Stimulated activated CD4-positive, alpha-beta T cell treated with anti-CD3 and anti-CD28 coated beads, TNF-alpha, amount 100 ng/mL, for 24 hours (primary cell): ENCODE measurements at places on chromosomes 12 and 14.

DNA sequence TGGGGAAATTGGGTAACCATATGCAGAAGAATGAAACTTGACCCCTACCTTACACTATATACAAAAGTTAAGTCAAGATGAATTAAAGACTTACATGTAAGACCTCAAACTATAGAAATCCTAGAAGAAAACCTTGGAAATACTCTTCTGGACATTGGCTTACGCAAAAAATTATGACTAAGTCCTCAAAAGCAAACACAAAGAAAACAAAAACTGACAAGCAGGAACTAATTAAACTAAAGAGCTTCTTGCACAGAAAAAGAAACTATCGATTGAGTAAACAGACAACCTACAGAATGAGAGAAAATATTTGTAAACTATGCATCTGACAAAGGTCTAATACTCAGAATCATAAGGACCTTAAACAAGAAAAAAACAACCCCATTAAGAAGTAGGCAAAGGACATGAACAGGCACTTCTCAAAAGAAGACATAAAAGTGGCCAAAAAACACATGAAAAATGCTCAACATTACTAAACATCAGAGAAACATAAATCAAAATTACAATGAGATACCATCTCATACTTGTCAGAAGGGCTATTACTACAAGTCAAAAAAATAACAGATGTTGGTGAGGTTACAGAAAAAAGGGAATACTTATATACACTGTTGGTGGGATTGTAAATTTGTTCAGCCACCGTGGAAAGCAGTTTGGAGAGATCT lies 37.0 kb upstream of the CFAP54 start:
- DNase-seq = no peak

DNA sequence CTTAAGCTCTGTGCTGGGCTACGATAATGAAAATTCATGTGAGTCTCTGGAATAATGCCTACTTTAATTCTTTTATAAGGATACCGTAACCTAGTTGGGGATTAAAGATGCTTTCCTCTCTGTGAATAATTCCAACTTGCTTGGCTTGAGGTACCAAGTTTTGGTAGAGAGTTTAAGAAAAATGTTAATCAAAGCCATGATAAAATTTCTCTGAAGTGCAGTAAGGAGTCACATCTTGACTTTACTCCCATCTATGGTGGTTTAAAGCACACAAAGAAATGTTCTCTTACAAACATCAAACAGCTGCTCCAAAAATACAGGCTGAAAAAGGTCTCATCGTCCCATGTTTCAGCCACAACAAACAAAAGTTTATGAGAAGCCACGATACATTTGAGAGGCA lies 284.8 kb upstream of the TBX3 start:
- no peak for DNase-seq

DNA sequence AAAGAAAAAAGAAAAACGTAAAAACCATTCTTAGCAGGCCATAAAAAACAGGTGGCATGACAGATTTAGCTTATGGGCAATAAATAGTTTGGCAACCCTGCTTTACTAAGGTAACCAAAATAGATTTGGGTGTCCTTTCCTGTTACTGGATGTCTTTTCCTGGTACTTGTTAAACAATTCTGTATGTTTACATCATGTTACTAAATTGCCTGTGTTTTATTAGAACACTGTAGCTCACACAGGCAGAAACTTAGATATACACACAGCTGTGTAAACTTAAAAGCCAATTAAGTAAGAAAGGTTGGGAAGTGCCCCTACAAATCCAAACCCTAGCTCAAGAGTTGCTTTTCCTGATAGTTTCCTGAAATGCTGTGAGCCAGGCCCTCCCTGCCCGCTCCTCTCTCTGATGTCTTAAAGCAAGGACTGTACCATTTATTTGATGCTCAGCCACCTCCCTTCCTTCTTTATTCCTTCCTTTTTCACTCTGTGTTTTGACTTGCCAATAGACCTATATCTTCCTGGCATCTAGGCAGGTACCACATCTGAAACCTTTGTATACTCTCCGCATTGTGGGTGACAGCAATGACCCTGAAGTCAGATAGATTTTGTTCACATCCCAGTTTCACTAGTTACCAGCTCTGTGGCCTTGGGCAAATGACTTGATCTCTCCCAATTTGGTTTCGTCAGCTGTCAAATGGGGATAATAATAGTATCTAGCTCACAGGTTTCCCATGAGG lies 3.7 kb upstream of the CAMKK2 start:
- DNase-seq = no peak

- no peak for DNase-seq
Measured at GRCh38 chr14:24243336-24243836, 963 bp upstream of the TINF2 start.

DNA sequence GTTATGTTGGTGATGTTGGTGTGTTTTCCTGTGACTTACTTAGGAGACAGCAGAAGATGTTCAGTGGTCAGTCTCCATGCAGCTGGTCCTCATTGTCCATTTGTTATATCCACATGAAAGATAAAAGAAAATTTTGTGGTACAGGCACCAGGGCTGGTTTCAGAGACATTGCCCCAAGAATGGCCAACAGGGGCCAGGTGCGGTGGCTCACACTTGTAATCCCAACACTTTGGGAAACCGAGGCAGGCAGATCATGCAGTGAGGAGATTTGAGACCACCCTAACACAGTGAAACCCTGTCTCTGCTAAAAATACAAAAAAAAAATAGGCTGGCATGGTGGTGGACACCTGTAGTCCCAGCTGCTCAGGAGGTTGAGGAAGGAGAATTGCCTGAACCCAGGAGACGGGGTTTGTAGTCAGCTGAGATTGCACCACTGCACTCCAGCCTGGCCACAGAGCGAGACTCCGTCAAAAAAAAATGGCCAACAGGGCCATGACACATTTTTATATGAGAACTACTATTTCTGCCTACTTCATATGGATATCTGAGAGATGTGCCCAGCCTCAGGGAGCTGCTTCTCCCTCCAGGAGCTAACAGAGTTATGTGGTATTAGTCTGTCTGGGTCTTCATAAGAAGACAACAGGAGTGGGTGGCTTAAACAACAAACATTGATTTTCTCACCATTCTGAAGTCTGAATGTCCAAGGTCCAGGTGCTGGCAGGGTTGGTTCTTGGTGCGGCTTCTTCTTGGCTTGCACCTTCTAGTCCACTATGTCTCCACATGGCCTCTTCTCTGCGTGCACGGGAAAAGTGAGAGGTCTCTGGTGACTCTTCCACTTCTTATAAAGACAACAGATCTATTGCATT lies 821.7 kb downstream of the TMEM121 start:
- DNase-seq = no peak

DNA sequence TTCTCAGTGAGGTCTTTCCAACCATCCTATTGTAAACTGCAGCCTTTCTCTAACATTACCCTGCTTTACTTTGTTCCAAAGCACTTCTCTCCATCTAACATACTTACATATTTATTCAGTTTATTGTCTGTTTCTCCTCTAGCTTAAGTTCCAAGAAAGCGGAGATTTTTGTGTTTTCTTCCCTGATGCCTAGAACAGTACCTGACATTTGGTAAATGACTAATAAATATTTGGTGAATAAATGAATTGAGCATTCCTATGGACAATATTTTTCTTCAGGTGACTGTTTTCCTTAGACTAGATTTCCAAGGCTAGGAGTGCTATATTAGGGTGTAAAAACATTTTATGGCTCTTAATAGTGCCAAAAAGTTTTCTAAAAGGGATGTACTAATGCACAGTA lies 2.4 kb downstream of the RACGAP1 start:
- DNase-seq = no peak

DNA sequence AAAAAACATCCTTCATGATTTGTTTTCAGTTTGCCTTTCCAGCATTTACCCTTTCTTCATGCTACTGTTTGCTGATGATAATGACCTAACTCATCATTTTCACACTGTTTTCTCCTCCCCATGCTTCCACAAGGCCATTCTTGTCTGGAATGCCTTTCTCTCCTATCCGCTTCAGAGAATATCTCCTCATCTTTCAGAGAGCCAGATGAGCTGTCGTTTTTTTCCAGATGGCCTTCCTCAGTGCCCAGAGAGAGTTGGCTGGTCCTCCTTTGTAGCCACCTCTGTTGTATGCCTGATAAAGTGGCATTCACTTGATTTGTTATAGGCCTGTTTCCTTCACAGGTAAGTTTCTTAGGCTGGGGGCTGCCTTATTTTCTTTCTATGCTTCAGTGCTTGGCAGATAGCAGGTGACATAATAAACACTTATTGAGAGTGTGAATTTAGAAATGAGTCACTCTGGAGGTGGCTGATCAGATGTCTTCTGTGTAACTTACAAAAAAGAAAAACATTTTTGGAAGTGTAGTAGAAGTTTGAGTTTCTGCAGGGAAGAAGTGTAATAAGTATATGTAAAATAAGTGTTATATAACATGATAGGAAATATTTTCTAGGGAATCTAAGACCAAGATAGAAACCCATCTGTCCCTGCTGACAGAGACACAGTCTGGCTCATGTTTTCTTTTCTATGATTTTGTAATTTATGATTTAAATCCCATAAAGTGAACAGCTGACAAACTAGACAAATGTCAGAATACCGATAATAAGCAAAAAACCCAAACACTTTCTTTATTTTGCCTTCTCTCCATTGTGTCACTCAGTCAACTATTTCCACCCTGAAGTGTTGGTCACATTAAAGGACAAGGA lies 174.5 kb downstream of the DACT1 start:
- no peak for DNase-seq

DNA sequence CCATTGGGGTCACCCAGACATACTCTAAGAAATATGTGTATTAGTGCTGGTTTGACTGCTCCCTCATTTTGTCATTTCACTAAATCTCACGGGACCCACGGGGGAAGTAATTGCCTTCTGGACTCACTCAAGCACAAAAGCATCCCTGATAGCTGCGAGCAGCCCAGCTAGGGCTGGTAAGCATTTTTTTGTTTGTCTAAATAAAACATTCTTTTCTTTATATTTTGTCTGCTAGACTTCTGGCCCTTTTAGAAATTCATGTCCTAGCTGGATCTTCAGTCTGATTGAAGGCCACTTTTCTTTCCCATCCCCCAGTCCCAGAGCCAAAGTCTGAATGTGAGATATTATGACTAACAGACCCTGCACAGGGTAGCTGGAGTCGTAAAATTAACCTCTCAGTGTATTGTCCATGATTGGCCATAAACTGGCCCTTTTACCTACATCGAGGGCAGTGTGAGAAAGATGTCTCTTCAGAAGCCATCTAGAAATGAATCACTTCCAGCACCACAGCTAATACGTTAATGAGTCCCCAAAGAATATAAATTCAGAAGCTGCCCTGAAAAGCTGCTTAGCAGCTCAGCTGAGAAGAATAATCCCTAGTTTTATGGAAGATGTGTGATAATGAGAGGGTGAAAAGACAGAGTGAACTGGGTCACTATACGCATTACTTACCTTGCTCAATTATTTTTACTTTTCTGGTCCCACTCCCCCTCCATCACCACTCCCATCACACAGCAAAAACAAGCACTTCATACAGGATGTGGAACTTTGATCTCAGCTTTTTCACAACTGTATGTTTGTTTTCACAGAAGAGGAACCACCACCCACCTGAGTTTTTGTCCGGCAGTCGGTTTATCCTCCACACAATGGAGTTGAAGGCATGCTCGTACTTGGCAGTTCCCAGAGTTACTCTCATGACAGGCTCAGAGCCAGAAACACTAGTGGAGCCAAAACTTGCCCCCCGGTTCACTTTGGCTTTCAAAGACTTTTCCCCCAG lies 55.6 kb upstream of the GTF2A1 start:
- no peak for DNase-seq

- DNase-seq = no peak
Measured at GRCh38 chr14:65369560-65369959, 43.0 kb upstream of the FUT8 start.

DNA sequence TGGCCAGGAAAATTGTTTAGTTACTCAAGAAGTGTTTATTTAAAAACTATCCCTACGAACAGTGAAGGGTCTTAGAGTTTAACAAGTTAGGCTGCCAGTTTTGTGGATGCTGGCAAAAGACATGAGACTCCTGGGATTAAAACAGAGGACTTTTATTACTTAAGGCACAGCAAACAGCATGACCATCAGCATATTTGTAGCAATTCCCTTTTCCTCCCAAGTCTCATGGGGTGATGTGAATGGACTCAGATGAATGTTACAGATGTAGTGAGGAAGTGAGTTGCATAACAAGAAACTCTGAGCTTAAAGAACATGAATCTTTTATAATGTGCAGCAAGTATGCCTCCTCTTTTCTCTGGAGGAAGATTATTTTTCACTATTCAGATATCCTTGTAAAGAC lies 695.8 kb downstream of the RPS29 start:
- no peak for DNase-seq

DNA sequence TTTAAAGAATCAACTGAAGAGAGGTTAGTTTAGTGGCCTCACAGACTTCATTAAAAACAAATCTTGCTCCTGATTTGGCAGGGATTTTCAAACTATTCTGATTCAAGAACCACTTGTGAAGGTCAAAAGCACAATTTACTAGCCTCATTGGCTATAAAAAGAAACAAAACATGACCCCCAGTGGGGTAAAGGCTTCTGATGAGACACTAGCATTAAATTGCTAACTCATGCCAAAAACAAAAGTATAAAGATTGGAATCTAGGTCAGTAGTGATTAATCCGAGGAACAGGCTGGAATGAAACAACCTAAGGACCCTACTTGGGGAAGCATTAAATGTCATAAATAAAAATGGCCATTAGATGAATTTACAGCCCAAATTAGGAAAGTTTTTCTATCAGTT lies 312.3 kb downstream of the PAWR start:
- DNase-seq = no peak
